ENCODE measurements at places on chromosomes 13 and 19.

GRCh38 chr13:31138515-31138914 lies 23.2 kb downstream of the HSPH1 start:
- no peak for DNase-seq

DNA sequence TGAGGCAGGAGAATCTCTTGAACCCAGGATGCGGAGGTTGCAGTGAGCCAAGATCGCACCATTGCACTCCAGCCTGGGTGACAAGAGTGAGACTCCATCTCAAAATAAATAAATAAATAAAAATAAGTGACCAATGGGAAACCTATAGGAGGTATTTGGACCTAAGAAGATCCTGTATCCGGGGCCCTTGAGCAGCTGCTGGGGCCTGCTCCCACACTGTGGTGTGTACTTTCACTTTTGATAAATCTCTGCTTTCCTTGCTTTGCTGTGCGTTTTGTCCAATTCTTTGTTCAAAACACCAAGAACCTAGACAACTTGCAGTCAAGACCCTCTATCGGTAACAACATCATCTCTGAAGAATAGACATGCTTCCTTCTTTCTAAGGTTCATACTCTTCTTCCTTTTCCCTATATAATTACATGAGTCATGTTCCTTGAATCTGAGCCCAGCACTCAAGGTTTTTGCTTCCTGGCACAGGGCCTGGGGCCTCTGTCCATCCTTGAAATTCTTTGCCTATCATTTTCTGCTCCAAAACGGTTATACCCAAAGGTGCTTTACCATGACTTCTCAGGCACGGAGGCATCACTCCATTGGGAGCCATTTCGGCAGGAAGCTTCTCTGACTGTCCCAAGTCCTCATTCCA lies 14.2 kb upstream of the PNMA8C start:
- DNase-seq: no peak

GRCh38 chr13:50910485-50910805 lies 854 bp downstream of the RNASEH2B start:
- peak; percentile 72 for DNase-seq

DNA sequence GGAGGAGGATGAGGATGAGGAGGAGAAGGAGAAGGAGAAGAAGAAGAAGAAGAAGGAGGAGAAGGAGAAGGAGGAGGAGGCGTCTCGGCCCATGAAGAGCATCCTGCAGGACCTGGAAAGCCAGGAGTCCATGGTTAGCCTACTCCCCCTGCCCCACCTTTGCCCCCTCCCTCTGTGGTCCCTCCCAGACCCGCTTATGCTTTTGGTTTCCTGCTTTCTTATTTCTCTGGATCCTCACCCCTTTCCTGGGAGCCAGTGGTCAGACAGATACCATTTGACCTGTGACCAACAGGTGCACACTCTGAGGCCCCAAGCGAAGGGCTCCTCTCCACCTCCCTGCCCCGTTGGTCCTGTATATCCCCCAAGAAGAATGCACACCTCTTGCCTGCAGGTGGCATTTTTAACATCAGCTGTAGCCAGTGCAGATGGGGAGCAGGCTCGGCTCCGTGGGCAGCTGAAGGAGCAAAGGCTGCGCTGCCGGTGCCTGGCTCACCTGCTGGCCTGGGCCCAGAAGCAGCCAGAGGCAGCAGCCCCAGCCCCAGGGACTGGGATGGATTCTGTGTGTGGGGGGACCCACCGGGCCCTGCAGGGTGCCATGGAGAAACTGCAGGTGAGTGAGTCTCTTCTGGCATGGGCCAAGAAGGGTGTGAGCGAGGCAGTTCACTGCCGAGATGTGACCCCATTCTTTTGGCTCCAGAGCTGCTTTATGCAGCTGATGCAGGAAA lies 32.1 kb upstream of the ZNF492 start:
- no peak for DNase-seq

GRCh38 chr13:27171244-27171826 lies at the start of gene USP12:
Gene USP12, minus strand, starts transcription at chr13:27171811. Its CDS starts 172 bp downstream, at chr13:27171639.
- DNase-seq: peak; percentile 15

DNA sequence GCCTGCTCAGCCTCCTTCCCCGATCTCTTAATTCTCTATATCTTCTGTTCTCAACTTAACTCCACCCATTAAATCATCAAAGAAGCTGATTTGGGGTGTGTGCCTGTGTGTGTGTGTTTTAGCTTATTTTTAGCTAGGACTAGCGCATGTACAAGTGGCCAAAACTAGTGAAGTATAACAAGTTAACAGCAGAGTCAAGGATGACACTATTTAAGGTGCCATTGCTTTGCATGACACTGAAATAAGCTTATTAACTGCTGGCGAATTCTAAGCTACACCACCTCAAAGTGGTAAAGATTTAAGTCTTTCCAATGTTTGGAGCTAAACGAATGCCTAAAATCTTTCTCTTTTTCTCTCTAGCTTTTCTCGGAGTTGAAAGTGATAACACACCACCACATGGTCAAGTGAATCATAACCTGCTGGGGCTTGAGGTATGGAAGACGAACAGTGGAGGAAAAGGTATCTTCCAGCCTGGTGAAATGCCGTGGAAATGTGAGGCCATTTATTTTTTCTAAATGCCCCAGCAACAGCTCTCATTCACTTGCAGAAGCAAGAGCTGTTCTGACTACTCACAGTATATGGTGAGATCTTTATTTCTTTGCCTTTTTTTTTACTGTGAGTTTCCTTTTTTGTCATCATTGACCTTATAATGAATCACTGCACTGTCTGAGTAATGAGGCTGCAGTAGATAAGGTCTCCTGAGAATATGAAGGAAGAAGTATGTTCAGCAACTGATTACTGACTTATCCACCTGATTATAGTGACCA lies 570.3 kb downstream of the PCDH9 start:
- DNase-seq: peak; percentile 90

- DNase-seq: no peak
Measured at GRCh38 chr13:109476001-109476400, 310.4 kb downstream of the IRS2 start.

GRCh38 chr19:35710784-35711723 lies 6.7 kb downstream of the ZBTB32 start:
- DNase-seq: no peak

GRCh38 chr19:17202713-17203112 lies 12.4 kb upstream of the USE1 start:
- DNase-seq: no peak

DNA sequence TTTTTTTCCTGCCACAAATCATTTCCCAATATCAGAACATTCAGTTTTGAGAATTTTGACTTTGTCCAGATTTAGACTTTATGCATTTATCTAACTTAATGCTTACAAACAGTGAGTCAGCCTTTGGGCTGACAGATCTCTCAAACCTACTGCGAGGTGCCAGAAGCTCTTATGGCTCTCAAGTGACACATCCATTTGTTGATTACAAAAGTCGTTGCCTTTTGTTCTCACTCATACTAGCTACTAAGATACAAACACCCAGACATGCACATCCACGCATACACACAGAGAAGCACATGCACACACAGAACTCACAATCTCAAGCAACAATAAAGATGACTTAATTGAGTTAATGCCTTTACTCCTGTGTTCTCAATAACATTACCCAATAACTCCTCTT lies 1147.5 kb downstream of the DIAPH3 start:
- DNase-seq: no peak

DNA sequence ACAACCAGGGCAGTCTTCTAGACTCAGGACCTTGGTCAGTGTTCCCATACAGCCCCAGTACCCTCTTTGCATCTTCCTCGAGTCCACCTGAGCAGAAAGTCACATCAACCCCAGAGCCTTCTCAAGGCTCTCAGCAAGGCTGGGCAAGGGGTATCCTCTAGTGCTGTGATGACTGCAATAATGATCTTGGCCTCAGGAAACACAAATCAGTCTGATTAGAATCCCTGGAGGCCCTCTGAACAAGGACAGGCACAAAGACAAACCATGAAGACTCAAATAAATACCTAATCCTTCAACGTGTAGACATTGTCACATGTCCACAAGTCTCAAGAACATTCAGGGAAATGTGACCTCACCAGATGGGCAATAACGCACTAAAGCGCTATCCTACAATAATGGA lies 468.2 kb downstream of the TBC1D4 start:
- no peak for DNase-seq

- DNase-seq: no peak
Measured at GRCh38 chr19:3100747-3101730, 6.9 kb downstream of the GNA11 start.

GRCh38 chr19:35773020-35773806 lies 2.2 kb upstream of the ARHGAP33 start:
- DNase-seq: peak; percentile 43
